ENCODE measurements at places on chromosomes 5 and 9.
A peak's percentile ranks its signal among the peaks of the same experiment; 100 is the strongest.

DNA sequence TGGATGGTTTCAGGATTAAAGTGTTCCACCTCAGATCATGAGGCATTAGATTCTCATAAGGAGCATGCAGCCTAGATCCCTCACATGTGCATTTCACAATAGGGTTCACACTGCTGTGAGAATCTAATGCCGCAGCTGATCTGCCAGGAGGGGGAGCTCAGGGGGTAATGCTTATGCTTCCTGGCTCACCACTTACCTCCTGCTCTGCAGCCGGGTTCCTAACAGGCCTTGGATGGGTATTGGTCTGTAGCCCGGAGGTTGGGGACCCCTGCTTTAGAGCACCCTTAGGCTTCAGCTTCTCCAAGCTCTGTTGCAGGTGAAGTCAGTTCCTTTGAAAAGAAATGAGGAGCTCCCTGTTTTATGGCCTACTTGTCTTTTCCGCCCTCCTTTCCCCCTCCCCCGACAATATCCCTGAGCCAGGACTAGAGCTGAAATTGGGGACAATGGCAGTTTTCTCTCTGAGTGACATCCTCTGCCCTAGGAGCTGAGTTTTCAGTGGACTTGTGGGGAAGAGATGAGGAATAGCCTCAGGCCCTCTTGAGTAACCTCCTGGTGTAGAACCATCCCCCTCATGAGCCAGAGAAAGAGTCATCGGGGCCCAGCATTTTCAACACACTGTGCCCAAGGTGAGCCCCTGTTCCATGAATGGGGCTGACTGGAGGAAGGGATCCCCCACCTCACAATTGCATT, 16.2 kb upstream of the MAT2B start:
- DNase-seq = no peak

GRCh38 chr5:125559296-125559695, 812.9 kb upstream of the ZNF608 start:
- no peak for DNase-seq

DNA sequence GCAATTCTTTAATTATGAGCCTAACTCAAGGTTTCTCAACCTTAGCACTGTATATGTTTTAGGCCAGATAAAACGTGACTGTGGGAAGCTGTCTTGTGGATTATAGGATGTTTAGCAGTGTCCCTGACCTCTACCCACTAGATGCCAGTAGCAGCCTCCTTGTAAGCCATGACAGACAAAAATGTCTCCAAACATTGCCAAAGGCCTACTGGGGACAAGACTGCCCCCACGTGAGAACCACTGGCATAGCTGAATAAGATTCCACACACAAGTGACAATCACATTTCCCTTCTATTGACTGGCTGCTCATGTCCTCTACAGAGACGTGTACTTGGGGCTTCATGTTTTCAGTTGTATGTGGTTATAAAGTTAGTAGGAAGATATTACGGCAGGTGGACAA, 55.4 kb downstream of the GOLM1 start:
- no peak for DNase-seq

DNA sequence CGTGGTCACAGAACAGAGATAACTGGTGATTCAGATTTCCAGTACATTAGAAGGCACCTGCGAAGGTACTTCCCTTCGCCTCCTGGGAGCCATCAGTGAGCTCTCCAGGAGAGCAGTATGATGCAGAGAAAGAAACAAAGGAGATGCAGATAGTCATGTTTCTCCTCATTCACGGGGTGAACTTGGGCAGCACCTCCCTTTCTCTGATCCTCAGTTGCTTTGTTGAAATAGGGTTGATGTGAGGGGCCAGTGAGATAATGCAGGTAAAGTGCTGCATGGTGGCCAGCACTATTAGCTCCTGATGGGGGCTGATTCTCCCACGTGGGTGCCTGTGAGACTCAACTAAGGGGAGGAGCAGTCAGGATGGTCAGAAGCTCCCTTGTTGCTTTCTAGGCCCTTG, 46.6 kb upstream of the ZNF169 start:
- DNase-seq = no peak

- DNase-seq = no peak
Observed at GRCh38 chr9:123119566-123119965, 86.1 kb downstream of the GPR21 start.

DNA sequence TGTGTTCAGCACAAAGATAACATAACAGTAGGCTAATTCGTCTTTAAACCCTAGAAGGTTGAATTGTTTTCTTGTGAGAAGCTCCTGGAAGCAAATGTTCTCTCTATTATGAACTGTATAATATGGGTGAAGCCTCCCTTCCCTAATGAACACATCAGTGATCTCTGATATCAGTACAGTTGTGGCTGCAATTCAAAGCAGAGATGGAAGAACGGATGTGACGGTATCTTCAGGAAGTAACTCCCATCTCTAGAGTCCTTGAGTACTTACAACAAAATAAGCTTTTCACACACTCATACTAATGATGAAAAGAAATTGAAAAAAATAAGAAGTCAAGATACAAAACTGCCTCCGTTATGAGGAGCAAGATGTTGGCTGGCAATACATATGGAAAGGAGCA, 4.5 kb downstream of the HCN1 start:
- DNase-seq = no peak

GRCh38 chr9:132125944-132126679, 35.7 kb upstream of the NTNG2 start:
- DNase-seq = peak; percentile 10

GRCh38 chr5:64971513-64971912, 202.8 kb downstream of the CWC27 start:
- no peak for DNase-seq

DNA sequence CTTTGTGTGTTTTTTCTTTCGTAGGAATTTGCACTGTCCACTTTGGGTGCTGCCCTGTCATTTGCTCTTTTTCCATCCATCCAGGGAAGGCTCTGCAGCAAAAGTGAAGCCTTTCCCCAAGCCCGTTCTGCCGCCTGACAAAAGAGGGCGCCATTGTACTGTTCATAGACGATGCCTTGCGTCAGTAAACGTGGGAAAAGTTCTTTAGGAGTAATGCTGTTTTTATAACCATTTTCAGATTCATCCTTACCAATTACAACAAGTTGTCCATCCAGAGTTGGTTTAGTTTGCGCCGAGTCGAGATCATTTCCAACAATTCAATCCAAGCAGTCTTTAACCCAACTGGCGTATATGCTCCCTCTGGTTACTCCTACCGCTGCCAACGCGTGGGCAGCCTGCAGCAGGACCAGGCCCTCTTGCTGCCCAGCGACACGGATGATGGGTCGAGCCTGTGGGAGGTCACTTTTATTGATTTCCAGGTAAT, 34.3 kb upstream of the RPS23 start:
- peak; percentile 7 for DNase-seq

GRCh38 chr5:108579236-108579635, 168.5 kb upstream of the FER start:
- no peak for DNase-seq

GRCh38 chr5:125236981-125237380, 490.5 kb upstream of the ZNF608 start:
- no peak for DNase-seq

DNA sequence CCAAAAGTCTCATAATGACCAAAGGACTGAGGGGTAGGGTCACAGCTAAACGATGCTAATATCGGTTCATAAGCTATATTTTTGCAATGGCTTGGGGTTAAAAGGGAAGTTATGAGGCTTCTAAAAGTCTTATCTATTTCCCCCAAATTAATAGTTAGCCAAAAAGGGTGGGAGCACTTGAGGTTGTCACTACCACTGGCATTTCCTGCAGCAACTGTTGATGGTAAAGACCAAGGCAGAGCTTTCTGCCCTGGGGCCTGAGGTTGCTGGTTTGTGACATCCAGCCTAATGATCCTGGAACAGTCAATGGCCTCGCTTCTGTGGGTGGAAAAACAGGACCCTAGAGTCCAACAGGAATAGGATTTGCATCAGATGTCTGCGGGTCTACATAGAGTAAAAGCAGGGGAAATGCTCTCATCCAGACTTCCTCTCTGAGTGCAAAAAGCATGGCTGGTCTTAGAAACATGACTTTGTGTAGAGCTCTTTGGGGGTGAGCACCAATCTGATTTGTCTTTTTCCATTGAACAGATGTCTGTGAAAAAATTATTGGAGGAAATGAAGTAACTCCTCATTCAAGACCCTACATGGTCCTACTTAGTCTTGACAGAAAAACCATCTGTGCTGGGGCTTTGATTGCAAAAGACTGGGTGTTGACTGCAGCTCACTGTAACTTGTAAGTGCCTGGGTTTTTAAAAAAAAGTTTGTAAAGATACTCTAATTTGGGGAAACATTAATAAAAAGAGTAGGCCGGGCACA, 2.7 kb downstream of the GZMA start:
- DNase-seq = no peak

DNA sequence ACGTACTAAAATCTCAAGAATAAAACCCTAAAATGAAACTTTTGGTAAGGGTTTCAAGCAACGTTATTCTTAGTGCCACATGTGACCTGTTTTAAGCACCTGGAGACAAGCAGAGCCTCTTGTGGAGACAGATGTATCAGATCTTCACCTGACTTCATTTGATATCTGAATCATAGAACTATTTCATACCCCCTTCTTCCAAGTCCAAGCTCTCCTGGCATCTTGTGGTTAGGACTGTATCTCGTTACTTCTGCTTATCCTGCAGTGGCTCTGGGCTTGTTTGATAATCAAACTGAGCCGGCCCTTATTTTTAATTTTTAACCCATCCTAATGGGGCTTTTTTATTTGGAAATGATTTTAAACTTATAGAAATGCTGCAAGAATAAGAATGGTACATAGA, 11.1 kb upstream of the FSD1L start:
- no peak for DNase-seq

DNA sequence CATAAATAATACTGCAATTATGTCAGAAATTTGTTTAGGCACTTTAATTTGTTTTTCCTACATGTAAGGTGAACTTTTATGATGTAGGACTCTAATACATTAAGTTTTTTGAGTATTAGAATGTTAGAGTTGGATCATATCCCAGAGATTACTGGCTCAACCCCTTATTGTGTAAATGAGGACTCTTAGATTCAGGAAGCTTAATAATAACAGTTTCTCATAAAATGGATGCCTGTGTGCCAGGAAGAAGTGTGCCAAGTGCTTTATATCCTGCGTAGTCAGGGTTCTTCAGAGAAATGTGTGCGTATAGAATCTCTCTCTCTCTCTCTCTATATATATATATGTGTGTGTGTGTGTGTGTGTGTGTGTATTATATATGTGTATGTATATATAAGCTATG, 388.5 kb downstream of the CAAP1 start:
- DNase-seq = no peak

DNA sequence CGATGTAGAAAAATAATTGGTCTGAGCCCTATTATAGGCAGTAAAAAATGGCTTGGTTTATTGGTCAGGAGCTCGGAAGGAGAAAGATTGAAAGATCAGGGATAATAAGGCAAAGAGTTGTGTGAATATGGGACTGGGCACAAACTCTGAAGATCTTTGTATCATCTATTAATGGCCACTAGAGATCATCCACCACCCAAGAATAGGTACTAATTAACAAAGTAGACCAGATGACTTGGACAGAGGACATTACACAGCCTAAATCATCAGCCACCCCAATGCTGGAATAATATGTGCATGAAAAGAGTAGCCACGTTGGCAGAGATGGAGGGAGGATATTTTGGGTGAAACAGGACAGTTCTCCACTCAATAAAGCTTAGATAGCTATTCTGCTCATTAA, 364.1 kb downstream of the EFNA5 start:
- DNase-seq = no peak

- no peak for DNase-seq
Observed at GRCh38 chr9:137452006-137452760, 7.0 kb downstream of the NSMF start.

DNA sequence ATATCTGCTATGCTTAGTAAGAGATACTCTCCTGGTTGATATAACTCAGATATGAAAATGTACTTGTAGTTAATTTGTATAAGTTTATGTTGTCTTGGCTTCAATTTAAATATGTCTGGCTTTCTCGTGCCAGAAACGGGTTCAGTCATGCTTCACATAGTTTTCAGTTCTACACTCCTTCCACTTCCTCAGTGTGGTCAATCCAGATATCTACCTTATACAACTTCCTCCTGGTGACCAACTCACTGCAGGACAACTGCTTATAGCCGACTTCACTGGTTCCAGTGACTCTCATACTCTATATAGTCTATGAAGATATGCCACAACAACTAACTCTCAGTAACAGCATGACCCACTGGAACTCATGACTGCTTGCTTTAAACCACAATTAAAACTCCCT, 690.4 kb downstream of the SLCO4C1 start:
- DNase-seq = no peak

Data from stimulated activated CD4-positive, alpha-beta T cell treated with anti-CD3 and anti-CD28 coated beads, Interleukin-1b, Interleukin-23, amount 100 ng/mL, for 4 hours (primary cell).